Endothelial cell of umbilical vein (primary cell): ENCODE measurements at places on chromosomes 5 and 9. TPM values are rescaled to one million over a fixed set of nuclear protein-coding genes. Genes with fewer than 3 reads are reported as not detected.

- peak; percentile 82 for DNase-seq
These were observed at the start of gene MELK for GRCh38 chr9:36572515-36573418. Gene MELK, plus strand, starts transcription at chr9:36572895. Its CDS starts 8,787 bp downstream, at chr9:36581682.

DNA sequence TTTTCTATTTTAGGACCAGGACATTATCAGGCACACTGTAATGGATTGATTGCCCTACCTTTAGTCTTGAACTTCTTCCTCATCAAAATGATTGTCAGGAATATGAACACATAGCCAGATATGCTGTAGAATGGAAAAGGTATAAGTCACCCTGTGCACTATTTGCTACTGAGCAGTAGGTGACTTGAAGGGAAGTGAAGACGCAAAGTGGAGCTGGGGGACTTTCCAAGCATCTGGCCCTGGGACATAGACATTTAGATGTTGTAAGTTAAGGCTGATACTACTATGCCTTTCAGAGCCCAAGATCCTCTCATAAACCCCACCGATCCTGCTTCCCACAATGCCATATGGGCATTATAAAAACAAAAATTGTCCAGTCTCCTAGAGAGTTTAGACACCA, 174.5 kb downstream of the DOCK8 start:
- no peak for DNase-seq

- DNase-seq, result no peak
These were observed 243.8 kb upstream of the WWC1 start for GRCh38 chr5:168047669-168048111.

DNA sequence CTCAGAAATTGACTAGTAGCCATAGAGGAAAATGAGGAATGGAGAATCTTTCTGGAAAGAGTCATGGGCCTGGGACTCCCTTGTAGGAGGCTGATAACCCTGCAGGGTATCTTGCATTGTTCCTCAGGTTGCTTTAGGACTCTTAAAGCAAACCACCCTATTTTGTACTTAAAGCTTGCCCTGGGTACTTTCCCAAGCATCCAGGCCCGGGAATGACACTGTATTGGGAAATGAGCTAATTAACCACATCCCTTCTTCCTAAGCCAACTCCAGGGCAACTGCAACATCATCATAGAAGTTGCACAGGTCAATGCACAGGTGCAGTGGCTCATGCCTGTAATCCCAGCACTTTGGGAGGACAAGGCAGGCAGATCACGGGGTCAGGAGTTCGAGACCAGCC, 55.9 kb downstream of the UGCG start:
- peak; percentile 72 for DNase-seq

DNA sequence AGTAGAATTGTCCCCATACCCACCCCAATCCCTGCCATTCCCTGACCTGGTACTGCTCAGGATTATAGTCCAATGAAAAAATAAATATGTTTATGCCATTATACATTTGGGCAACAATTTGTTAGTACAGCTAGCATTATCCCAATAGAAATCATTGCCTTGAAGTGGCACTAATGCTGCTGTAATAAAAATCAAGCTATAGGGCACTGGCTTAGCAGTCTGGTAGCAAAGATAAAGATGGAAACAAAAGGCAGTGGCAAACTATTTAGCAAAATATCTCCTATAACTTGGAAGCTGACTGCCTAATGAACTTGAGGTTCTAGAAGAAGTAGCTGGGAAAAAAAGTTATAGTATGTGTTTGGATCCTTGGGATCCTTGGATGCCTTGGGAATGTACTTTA, 2.2 kb upstream of the TOPORS start:
- DNase-seq, result no peak

- no peak for DNase-seq
These were observed 74.9 kb downstream of the SLC44A1 start for GRCh38 chr9:105319202-105319813.

DNA sequence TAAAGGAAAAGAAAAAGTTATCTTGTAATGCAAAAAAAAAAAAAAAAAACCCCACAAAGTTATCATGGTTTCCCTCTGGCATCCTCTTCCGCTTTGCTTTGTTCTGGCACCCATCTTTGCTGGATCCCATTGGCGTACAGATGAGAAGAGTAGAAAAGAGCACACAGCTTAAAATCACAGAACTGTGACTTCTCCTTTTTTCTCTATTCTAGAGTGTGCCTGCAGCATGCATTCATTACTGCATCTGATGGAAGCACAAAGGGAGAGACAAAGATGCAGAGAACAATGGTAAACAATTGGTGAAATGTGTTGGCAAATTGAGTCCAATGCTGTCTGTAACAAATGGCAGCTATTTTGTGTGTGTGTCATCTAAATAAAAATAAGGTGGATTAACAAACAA, 440.8 kb upstream of the PIK3R1 start:
- no peak for DNase-seq

GRCh38 chr5:90119531-90119971, 290.0 kb downstream of the CETN3 start:
- no peak for DNase-seq

DNA sequence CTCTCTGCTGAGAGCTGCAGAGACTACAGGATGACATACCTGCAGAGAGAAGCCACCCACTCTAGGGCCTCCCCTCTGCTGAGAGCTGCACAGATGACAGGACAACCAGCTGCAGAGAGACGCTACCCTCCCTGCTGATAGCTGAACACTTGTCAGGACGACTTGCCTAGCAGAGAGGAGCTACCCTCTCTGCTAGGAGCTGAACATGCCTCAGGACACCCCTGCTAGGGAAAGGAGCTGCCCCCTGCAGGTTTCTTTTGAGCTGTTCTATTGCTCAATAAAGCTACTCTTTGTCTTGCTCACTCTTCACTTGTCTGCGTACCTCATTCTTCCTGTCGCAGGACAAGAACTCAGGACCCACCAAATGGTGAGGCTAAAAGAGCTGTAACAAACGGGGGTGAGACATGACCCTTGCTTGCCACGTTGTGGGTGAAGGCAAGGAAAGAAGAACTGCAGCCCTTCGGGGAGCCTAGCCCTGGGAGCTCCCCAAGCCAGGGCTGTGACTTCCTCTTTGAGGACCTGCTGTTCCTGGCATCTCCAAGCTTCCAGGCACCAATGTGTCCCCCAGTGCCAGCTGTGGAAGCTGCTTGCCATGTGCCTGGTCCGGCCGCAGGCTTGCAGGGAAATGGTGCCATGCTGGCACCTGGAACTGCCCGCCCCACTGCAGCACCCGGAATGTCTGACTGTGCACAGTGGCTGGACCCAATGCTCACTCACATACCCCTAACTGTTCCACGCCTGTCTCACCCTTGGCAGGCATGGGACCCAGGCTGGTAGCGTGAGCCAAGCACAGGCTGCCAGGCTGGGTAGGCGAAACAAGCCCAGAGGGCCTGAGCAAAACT, 5.1 kb upstream of the TESK1 start:
- DNase-seq, result no peak

DNA sequence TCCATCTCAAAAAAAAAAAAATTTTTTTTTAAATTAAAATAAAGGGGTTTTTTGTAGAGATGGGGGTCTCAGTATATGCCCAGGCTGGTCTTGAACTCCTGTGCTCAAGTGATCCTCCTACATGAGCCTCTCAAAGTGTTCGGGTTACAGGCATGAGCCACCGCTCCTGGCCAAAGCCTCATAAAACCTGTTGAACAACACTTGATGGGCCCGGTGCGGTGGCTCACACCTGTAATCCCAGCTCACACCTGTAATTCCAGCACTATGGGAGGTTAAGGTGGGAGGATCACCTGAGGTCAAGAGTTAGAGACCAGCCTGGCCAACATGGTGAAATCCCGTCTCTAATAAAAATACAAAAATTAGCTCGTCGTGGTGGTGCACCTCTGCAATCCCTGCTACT, 7.7 kb upstream of the NPM1 start:
- no peak for DNase-seq

DNA sequence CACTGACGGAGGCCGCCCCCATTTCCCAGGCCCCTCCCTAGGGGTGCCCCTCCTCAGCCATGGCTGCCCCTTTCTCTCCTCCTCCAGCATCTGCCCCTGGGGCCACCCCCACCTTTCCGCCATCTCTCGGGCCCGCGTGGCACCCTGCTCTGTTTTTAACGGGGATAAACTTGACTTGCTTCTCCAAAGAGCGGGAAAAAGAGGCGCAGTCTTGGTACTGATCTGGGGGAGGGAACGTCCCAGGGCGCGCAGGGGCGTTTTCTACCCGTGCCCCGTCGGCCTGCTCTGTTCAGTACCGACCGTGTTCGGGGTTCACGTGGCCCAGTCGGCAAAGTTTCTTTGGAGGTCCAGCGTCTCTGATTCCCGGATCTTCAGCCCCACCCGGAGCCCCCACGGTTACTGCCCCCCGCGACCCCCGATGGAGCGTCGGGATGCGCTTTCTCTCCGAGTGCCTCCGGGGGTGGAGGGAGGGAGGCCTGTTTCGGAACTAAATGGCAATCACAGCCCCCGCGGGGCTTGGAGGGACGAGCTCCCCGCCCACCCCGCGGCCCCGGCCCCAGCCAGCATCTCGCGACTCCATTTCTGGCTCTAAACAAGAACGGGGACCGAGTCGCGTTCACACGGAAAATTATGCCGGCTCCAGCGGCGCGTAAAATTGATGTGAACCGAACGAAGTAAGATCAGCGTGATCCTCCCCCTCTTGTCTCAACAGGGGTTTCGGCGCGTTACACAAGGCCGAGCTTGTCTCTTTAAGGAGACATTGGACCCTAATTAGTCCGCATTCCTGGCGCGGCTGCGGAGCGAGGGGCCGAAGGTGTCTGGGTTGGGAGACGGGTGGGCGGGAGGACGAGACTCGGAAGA, 1.1 kb upstream of the TLE4 start:
- peak; percentile 34 for DNase-seq

DNA sequence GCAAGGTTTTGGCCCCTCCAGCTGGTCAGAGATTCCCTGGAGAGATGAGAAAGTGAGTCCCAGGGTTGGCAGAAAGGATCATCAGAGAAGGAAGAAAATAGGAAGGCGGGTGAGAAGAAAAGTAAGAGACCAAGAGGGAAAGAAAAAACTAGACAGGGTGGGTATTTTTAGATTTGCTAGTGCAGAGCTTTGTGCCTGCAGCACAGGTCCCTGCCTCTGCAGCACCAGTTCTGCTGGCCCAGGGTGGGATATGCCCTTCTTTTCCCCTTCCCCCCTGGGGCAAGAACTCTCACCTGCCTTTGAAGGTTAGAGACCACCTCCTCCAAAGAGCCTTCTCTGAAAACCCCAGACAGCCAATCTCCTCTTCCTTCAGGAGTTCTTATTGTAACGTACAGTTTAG, 90.3 kb upstream of the EGFLAM start:
- no peak for DNase-seq

The PLCXD3 gene
- polyA plus RNA-seq, result not detected in 2 replicates

The OGN gene
- not detected in 2 replicates for polyA plus RNA-seq

The CXXC5 gene
- polyA plus RNA-seq, result 5.5 and 8.2 TPM in 2 replicates

The TMEM174 gene
- polyA plus RNA-seq, result not detected in 2 replicates

The TXN gene
- 286 and 373 TPM in 2 replicates for polyA plus RNA-seq

The HMMR gene
- polyA plus RNA-seq, result 3.9 and 5.5 TPM in 2 replicates
